NCI-H1092 treated with DMSO at 0.1 percent for 48 hours (cell line): ENCODE measurements at places on chromosomes 16 and 17.

DNA sequence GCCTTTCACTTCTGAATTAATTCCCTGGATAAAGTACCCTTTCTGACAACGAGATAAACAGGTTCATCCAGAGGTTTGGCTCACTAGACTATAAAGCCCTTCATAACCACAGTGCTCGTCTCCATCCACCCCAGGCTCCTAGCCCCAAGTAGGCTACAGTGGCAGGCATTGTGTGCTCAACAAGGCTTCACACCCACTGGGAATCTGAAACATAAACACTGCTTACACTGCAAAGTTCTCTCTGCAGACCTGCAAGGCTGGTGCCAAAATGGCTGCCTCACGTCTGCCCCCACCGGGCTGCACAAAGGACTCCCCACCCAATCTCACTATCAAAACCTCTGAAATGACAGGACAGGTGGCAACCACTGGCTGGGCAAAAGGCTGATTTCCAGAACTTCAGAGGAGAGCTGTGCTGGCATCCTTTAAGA is 5.1 kb upstream of the HLF start:
- no peak for DNase-seq

DNA sequence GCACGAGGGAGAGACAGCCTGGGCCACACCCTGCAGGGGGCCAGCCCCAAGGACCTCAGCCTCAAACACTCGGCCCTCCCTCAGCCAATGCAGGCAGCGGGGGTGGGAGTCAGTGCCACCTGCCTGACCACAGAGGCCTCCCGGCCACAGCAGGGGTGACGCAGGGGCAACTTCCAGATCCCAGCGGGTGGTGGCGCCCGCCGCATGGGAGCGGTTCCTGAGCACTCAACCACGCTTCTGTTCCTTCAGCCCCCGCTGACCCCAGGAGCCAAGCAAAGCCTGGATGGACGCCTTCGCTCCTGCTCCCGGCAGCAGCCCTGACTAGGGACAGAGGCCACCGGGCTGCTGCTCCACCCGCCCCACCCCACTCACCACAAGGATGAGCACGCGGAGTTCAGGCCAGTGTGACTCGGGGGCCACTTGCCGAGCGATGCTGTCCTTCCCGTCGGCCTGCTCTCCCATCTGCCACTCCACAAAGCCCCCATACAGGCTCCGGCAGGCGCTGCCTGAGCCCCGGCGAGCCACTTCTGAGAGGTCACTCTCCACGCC is 5.0 kb upstream of the CYBA start:
- DNase-seq = no peak

DNA sequence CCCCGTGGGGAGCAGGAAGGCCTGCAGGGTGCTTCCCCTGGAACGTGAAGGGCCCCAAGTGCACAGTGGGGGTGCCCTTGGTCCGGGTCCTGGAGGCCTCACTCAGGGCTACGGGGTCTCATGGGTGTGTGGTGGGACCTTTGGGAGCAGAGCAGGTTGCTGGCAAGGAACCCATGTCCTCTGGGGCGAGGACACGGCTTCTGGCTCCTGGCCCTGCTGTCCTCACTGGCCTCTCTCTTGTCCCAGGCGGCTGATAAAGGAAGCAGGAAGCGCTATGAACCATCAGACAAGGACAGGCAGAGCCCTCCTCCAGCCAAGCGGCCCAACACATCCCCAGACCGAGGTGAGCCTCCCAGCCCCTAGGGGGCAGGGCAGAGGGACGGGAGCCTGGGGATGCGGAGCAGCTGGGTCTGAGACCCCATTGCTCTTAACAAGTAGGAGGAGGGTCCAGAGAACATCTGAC is 9.8 kb upstream of the IL17C start:
- no peak for DNase-seq

GRCh38 chr16:86618431-86619238 is 40.3 kb downstream of the FOXL1 start:
- DNase-seq = no peak

DNA sequence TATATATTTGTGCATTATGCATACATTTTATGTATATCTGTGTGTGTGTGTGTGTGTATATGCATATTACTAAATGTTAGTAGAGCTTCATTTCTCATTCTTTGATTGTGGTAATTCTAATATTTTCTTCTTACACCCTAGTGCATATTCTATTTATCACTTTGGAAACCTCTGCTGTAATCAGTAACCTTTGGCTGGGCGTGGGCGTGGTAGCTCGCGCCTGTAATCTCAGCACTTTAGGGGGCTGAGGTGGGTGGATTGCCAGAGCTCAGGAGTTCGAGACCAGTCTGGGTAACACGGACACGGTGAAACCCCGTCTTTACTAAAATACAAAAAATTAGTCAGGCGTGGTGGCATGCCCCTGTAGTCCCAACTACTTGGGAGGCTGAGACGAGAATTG is 26.9 kb downstream of the CPSF4L start:
- no peak for DNase-seq

- no peak for DNase-seq
These were observed 24.4 kb upstream of the SPATA32 start for GRCh38 chr17:45286286-45286685.

DNA sequence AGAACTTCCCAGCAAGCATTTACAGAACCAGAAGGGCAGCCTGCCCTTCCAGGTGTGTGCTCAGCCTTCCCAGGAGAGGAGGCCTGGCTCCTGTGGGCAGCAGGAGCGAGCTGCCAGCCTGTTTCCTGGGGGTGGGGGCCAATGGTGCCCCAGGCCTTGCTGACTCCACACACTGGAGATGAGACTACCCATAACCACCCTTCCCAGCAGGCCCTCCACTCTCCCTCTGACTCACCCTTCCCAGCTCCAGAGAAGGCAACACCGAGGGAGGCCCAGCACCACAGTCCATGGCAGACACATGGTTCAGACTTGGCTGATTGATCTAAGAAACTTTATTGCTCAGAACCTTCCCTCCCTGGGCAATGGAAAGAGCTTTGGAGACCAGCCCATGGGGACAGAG is 1.8 kb upstream of the PRSS53 start:
- DNase-seq = no peak

DNA sequence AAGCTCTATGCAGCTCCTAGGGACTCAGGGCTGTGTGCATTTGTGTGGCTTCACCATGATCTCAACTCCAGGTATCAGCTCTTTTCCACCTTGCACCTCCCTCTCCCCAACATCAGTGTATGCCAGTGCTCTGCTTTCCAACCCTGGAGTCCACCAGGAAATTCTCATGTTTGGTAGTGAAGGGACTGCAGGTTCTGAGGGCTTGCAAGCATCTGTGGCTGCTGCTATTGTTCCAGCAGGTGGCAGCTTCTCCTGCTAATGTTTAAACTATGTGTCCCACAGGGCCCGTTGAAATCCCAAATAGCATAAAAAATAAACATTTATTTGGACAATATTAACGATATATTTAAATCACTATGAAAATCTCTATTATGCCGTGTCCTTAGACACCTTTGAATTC is 82.0 kb downstream of the RGS9 start:
- no peak for DNase-seq

GRCh38 chr16:2451851-2452320 is 8.0 kb upstream of the TEDC2 start:
- DNase-seq = no peak

- DNase-seq = no peak
These were observed 13.9 kb upstream of the CES1 start for GRCh38 chr16:55846598-55847346.

GRCh38 chr17:48868916-48869500 is 23.6 kb upstream of the ATP5MC1 start:
- DNase-seq = no peak

DNA sequence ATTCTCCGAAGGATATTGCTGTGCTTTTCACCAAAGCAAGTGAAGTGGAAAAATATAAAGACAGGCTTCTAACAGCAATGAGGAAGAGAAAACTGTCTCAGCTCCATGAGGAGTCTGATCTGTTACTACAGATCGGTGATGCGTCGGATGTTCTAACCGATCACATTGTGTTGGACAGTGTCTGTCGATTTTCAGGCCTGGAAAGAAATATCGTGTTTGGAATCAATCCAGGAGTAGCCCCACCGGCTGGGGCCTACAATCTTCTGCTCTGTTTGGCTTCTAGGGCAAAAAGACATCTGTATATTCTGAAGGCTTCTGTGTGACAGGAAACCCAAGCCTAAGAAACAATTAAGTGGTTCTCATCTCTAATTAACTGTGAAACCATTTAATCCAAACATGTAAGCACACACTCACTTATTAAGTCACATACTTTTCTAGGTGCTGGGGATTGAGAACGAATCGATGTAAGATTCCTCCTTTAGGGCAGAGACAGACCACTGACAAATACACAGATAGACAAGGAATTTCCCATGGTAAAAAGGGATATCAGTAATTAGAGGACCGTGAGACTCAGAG is 22.8 kb downstream of the SLFN5 start:
- DNase-seq = no peak

DNA sequence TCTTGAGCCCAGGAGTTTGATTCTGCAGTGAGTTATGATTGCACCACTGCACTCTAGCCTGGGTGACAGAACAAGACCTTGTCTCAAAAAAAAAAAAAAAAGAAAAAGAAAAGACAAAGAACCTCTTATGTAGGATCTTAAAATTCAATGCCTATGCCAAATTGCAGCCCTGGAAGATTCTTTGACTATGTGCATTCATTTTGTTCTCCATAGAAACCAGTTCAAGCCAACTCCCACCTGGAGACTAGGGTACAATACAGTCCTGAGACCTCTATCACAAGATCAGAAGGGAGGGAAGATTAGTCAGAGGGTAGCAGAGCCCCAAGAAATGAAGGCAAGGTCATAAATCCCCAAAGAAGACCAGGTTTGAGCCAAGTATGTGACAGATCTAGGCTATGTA is 90.6 kb upstream of the HAS3 start:
- DNase-seq = no peak

- no peak for DNase-seq
These were observed 40.7 kb downstream of the ABCA5 start for GRCh38 chr17:69286257-69286656.

GRCh38 chr16:56603589-56603988 is 4.8 kb upstream of the MT2A start:
- DNase-seq = no peak

DNA sequence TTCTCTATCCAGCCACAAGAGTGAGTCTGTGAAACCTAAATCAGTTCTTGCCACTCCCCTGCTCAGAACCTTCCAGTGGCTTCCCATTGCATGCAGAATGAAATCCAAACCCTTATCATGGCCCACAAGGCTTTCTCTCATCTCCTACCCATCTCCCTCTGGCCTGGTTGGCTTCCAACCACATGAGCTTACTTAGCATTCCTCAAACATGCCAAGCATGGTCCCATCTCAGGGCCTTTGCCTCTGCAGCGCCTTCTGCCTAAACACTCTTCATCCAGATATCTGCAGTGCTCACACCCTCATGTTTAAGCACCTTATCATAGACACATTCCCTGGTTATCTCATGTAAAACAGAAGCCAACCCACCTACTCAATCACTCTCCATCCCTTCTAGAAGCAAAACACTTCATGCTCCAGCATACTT is 15.5 kb downstream of the TK2 start:
- DNase-seq = no peak

DNA sequence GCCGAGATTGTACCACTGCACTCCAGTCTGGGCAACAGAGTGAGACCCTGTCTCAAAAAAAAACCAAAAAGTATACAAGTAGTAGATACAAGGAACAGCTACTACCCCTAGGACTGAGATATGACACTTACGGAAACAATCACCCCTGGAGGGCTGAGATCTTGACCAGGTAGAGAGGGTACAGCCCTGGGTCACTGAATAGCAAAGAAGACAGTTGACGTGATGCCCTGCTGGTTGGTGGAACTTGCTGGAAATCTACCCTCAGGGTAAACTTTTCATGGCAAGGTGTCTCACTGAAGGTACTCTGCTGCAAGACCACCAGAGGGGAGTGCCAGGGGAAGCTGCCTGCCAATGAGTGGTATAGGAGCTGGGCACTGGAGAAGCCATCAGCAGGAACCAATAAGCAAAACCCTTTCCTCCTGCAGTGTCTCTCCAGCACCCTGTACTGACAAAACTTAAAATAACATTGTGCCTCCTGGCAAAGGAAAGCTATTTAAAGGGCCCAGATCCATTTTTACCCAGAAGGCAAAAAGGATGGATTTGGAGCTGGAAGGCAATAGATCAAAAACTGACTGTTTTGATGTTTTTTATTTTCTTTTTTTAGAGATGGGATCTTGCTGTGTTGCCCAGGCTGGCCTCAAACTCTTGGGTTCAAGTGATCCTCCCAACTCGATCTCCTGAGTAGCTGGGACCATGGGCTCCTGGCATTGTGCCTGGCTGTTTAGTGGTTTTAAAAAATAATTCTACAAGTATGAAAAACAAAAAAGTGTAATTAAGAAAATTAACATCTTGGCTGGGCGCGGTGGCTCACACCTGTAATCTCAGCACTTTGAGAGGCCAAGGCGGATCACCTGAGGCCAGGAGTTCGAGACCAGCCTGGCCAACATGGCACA is 11.3 kb upstream of the PDXDC1 start:
- no peak for DNase-seq
